Kidney tubule cell (primary cell): ENCODE measurements at places on chromosomes 1 and 21.

- no peak for DNase-seq
Measured at GRCh38 chr1:81833722-81834121, 33.0 kb downstream of the ADGRL2 start.

- no peak for DNase-seq
Measured at GRCh38 chr1:220031287-220031686, 15.0 kb downstream of the EPRS1 start.

DNA sequence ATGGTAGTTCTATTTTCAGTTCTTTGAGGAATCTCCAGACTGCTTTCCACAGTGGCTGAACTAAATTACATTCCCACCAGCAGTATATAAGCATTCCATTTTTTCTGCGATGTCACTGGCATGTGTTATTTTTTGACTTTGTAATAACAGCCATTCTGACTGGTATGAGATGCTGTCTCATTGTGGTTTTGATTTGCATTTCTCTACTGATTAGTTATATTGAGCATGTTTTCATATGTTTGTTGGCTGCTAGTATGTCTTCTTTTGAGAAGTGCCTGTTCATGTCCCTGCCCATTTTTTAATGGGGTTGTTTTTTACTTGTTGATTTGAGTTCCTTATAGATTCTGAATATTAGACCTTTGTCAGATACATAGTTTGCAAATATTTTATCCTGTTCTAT is 87.9 kb downstream of the RPS6KC1 start:
- no peak for DNase-seq

DNA sequence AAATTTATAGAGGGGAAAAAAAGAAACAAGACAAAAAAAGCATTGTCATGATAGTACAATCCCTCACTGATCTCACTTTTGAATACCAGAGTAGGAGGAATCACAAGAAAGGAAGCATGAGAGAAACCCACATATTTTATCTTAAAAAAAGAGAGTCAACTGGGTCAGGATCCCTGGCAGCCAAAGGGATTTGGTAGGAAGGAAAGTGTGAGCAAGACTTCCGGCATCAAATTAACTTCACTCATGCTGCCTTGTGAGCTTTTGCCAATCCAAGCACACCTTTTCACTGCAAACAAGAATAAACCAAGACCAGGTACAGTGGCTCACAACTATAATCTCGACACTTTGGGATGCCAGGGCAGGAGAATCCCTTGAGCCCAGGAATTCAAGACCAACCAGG is 53.1 kb downstream of the SLC9C2 start:
- no peak for DNase-seq

GRCh38 chr1:238191170-238191569 is 300.4 kb upstream of the ZP4 start:
- no peak for DNase-seq

DNA sequence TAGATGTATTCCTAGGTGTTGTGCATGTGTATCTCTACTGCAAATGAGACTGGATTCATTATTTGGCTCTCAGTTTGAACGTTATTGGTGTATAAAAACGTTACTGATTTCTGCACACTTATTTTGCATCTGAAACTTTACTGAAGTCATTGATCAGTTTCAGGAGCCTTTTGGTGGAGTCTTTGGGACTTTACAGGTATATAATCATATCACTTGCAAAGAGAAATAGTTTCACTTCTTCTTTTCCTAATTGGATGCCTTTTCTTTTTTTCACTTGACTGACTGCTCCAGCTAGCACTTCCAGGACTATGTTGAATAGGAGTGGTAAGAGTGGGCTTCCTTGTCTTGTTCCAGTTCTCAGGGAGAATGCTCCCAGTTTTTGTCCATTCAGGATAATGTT is 252.2 kb downstream of the SMYD3 start:
- DNase-seq, result no peak

DNA sequence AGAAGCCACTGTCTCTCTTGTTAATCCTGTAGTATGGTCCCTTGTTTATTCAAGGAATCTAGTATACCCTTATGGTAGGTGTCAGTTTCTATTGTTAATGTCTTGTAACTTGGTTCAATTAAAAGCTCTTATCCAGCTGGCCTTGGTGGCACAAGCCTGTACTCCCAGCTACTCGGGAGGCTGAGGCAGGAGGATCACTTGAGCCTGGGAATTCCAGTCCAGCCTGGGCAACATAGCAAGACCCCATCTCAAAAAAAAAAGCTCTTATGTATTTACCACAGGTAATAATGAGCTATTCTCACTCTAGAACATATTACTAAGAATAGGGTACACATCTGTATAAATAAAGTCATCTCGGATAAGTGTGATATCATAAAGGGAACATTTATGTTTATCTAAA is 46.5 kb downstream of the TMEM200B start:
- no peak for DNase-seq

- DNase-seq, result no peak
Measured at GRCh38 chr1:27973771-27974416, 14.1 kb downstream of the XKR8 start.

DNA sequence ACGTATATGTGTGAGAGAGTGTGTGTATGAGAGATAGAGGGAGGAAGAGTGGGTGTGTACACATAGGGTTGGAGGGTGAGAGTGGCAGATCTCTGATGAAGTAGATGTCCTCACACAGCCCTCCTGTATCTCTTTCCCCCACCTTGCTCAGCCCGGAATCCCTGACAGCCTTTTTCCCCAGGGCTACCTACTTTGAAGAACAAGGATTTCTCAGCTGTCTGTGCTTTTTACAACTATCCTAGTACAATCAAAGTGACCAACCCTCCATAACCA is 29.1 kb upstream of the CADM3 start:
- no peak for DNase-seq

DNA sequence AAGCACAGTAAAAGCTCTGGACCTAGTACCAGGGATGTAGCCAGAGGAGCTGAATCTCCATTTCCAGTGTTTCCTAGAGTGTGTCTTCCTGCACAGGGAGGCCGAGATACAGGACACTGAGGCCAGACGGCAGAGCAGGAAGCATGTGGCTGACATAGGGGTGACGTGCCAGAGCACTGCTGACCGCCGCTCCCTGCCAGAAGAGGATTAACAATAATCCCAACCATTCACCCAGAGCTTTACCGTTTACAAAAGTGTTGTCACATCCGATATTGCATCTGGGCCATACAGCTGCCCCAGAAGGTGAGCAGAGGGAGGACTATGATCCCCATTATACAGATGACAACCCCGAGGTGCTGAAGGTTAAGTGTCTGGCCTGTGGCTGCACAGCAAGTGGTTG is 5.8 kb upstream of the CLDN19 start:
- DNase-seq, result no peak

DNA sequence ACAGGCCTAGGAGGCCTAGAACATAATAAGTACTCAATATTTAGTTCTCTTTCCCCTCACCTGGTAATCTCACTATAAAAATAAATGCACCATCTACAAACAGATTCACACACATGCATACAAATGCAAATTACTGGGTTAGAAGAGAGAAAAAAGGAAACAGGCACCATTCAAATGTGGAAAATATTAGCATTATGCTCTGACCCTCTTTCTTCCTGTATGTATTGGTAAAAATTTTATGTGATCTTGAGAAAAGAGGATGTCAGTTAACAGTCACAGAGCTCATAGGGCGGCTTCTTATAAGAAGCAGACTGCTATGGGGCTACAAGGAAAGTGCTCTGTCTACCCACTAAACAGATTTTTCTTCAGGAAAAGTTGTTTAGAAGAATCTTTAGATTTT is 565.4 kb downstream of the LMO4 start:
- no peak for DNase-seq

GRCh38 chr1:14263671-14264070 is 334.8 kb upstream of the KAZN start:
- DNase-seq, result no peak

- DNase-seq, result peak; percentile 39
Measured at GRCh38 chr1:175158170-175158591, 34.4 kb downstream of the KIAA0040 start.

DNA sequence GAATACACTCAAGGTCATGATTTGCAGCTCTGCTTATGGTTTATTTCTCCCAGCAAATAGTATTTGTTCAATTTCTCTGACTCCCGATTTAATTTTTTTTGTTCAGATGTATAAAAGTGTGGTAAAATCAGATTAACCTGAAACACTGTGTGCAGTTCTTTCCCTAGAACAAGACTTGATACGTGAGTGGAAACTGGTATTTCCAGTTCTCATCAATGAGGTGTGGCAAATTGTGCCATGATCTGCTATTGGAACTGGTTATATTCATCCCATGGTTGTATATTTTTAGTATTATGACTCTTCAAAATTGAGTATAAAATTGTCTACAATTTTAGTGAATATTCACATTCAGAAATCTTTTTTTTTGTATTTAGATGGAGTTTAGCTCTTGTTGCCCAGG is 76.8 kb upstream of the IVNS1ABP start:
- DNase-seq, result no peak

DNA sequence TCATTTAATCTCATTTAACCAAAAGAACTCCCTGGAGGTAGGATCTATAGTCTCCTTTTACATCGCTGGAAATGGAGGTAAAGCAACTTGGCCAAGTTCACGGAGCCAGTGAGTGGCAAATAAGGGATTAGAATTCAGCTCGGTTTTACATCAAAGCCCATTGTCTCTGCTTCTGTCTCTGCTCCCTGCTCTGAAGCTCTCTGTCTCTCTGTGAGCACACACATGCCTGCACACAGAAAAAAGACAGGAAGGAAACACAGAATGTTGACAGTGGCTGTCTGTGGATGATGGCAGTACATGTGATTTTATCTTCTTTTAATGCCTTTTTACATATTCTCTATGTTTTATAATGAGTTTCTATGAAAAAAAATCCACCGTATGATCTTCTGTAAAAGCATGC is 8.9 kb upstream of the DHRS3 start:
- DNase-seq, result no peak

DNA sequence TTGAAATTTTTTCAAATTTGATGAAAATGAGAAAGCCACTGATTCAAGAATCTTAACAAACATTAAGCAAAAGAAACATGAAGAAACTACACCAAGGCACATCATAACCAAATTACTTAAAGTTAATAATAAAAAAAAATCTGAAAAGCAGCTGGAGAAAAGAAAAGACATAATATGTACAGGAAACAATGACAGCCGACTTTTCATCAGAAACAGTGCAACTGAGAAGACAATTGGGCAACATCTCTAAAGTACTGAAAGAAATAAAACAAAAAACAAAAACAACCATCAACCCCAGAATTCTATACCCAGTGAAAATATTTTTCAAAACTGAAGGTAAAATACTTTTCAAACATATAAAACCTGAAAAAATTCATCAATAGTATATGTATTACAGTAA is 73.8 kb upstream of the DMRTA2 start:
- DNase-seq, result no peak

DNA sequence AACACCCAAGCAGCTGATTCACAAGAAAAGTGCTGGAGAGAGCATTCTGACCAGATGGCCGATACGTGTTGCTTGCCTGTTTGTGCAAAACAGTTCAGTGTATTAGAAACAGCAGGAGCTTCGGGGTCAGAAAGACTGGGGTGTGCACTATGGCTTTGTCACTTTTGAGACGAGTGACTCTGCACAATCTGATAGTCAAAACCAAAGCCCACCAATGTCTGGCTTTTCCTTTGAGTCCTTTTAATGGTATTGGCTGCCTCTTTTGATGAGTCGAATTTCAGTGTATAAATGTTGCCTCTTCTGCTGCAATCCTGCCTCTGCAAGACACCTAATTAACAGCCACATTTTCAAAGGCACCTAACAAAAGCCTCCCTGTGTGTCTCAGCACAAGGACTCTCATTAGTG is 444.6 kb downstream of the AJAP1 start:
- no peak for DNase-seq

GRCh38 chr21:43345746-43346409 is 81.1 kb downstream of the SIK1 start:
- peak; percentile 83 for DNase-seq

GRCh38 chr1:15243275-15244043 is 3.6 kb upstream of the FHAD1 start:
- no peak for DNase-seq

DNA sequence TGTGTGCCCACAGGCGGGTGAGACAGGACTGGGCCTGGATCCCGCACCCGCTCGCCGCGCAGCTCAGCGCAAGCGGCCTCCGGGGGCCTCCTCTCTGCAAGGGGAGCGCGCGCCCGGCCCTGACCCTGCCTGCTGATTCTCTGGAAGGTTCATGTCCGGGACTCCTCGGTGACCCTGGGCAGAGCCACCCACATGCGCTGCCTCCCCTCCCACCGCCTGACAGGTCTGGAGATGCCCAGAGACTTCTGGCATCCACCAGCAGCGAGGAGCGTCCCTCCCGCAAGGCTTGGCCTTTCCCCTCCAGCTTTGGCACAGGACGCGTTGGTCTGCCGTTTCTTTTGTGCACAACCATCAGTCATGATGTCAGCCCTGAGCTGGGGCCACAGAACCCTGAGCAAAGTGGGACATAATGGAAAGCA is 42.0 kb upstream of the COL6A2 start:
- DNase-seq, result no peak

GRCh38 chr1:184605941-184606340 is 148.7 kb downstream of the EDEM3 start:
- peak; percentile 24 for DNase-seq
